ENCODE measurements at places on chromosomes 11 and 22.

DNA sequence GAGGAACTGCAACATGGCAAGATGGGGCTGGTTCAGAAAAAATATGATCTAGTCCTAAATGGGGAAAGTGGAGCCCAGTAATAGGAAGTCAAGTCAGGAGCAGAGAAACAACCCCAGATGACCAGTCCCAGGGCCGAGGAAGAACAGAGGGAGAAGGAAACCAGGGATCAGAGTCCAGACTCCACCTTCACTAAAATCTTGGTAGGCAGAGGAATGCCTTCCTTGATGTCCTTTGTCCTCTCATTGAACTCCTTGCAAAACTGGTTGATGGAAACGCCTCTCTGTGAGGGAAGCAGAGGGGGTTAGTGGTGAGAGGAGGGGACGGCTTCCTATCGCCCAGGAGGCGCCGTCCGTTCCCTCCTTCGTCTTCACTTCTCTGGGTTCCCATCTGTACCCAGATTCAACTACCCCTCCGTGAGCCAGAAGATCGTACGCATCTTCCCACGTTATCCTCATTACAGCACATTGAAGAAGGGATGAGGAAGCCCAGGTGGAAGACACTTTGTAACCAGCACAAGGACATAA lies 607 bp downstream of the MRPL11 start:
- DNase-seq = no peak

GRCh38 chr22:31789803-31790202 lies 36.0 kb downstream of the DEPDC5 start:
- DNase-seq = no peak

- no peak for DNase-seq
These were observed 13.1 kb upstream of the RPL3 start for GRCh38 chr22:39332441-39333064.

DNA sequence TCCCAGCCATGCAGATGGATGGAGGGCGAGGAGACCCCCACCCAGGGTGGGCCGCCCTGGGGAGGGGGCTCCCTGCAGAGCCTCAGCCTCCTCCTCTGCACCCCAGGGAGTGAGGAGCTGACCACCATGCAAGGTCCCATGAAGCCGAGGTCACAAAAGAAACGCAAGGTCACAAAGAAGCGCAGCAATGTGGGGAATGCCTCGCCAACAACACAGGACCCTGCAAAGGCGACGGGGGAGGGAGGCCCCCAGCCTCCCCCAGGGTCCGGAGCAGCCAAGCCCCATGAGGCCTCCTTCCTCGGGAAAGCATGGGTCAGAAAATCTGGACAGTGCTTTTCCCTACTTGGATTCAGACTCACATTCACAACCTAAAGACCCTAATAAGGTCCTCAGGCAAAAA lies 191.5 kb downstream of the BRD1 start:
- no peak for DNase-seq

DNA sequence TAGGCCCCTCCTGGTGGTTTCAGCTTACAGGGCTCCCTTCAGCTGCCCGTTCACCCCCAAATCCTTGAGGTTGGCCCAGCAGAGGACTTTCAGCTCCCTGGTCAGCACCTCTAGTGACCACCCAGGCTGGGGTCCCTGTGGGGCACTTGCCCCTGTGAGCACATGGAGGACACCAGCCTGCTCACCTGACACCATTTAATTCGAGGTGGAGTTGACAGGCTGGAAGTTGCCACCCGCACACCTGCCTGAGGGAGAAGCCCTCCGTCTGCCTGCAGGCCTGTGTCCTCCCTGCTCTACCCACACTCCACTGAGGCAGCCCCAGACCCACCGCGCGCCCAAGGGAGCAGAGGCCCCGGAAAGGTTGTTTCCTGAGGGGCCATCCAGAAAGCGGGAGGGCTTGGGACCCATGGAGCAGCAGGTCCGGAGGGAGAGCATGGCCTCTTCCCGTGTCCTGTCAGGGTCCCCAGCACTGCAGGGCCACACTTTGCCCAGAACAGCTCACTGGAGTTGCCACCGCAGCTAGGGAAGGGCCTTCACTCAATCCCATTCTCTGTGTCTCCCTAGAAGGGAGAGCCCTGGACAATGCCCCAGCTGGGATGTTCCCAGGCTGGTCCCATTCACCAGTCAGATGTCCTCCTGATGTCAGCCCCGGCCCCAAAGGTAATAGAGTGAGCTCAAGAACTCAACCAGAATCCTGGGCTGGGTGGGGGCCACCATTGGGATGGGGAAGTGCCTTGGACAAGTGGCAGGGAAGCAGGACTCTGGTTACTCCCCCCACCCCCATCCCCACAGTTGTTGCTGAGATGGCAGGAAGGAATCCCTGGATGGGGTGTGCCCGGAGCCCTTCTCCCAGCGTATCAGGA lies 82.4 kb downstream of the MED15 start:
- DNase-seq = no peak

GRCh38 chr11:32435152-32435480 lies 223 bp downstream of the WT1 start:
- DNase-seq = no peak

- DNase-seq = peak; percentile 15
These were observed 119.9 kb upstream of the TMEM45B start for GRCh38 chr11:129695571-129696308.

DNA sequence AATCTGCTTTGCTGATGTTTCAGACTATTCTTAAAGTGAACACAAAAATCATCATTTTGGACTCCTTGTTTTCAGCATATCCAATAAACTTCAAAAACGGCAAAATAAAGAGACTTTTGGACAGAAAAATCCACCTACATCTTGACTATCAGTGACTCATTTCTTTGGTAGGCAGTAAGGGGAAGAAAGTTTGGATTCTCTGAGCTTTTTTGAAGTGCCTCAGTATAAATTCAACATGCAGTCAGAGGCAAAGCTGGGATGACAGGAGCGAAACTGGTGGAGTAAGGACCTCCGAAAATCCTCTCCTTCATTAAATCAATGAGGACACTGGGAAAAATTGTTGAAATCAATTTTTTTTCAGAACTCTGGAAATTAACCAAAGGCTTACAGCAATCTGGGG lies 29.7 kb downstream of the EFCAB6 start:
- no peak for DNase-seq

GRCh38 chr11:36478700-36479329 lies 31.3 kb downstream of the TRAF6 start:
- DNase-seq = no peak

GRCh38 chr22:24428751-24429410 lies 1.5 kb downstream of the ADORA2A start:
- DNase-seq = no peak

DNA sequence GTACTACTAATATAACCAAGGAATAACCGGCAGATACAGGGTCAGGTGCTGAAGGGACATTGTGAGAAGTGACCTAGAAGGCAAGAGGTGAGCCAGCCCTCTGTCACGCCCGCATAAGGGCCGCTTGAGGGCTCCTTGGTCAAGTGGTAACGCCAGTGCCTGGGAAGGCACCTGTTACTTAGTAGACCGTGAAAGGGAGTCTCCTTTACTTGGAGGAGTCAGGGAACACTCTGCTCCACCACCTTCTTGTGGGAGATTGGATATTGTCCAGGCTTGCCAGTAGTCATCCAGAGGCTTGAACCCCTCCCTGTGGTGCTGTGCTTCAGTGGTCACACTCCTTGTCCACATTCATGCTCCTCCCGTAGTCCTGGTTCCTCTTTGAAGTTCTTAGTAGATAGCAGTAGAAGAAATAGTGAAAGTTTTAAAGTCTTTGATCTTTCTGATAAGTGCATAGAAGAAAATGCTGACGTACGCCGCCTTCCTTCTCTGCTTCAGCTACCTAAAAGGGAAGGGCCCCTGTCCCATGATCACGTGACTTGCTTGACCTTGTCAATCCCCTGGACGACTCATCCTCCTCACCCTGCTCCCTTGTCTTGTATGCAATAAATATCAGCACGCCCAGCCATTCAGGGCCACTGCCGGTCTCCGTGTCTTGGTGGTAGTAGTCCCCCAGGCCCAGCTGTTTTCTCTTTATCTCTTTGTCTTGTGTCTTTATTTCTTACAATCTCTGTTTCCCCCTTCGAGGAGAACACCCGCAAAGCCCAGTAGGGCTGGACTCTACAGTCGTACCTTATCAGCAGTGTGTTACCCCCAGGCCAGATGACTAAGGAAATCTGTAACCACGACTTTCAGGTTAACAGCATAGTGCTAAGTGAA lies 6.1 kb downstream of the NUP50 start:
- DNase-seq = no peak

DNA sequence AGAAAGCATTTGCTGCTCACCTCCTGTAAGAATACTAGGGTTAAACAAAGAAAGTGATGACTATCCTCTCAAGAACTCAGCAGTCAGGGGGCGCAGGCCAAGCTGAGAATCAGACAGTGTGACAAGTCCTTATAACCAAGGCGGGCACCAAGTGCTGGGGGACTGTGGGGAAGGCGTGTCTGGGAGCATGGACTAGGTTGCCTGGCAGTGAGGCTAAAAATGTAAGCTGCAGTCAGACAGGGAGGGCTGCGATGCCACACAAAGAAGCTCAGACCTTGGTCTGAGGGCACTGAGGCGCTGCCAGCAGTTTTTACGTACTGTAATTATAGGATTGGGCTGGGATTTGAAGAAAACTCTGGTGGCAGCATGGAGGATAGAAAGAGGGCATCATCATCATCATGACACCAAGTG lies 73.7 kb downstream of the FLI1 start:
- no peak for DNase-seq

GRCh38 chr22:22710719-22711531 lies 66.5 kb downstream of the GGTLC2 start:
- peak; percentile 76 for DNase-seq

GRCh38 chr11:116986521-116987105 lies 111.6 kb downstream of the SIK3 start:
- no peak for DNase-seq

DNA sequence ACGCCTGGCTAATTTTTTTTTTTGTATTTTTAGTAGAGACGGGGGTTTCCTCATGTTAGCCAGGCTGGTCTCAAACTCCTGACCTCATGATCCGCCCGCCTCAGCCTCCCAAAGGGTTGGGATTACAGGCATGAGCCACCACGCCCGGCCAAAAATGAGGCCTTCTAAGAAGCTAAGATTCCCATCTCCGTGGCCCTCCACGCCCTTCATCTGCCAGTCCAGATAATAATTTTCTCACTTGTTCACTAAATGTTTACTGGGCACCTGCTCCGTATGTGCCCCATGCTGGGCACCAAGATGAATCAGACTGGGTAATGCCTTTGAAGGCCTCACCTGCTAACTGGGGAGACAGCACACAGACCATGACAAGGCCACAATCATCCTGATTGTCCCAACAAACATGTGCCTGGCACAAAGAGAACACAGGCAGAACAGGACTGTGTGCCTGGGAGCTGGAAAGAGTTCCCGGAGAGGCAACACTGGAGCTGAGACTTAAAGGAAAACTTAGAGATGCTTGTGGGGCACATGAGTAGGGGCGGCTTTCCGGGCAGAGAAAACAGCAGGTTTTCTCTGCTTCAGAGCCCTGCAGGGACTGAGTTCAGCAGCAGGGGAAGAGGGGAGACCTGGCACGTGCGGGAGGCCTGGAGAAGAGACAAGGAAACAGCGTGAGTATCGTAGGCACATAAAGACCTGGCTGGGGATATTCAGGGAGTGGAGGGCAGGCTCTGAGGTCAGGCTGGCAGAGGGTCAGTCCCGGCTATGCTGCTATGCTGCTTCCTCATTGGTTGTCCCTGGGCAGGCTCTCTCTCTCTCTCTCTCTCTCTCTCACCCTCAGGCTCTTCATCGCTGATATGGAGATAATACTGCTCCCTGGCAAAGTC lies 2.4 kb downstream of the KIAA0930 start:
- DNase-seq = no peak

DNA sequence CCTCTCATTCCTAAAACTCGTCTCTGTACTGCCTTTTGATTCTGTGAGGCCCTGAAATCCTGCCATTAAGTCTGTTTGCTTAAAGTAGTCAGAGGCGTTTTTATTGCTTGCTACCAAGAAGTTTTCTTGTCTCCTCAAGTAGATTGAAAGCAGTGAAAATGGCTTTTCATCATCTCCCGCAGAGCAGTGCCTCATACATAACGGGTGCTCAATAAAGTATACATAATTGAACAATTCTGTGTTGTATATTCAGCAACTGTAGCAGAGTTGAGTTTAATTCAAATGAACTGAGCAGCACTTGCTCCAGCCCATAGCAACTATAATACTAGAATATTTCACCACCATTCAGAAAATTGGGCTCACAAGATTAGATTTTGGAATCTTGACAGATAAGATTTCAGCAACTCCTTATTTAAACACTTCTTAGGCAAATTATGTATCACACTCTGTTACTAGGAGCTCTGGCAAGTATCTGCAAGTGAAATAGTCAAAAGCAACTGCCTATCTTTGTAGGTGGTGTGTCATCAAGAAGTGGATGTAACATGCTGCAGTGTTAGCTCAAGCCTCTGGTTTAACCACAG lies 20.0 kb downstream of the FIBIN start:
- no peak for DNase-seq

GRCh38 chr11:116467823-116468222 lies 305.0 kb downstream of the BUD13 start:
- DNase-seq = no peak

DNA sequence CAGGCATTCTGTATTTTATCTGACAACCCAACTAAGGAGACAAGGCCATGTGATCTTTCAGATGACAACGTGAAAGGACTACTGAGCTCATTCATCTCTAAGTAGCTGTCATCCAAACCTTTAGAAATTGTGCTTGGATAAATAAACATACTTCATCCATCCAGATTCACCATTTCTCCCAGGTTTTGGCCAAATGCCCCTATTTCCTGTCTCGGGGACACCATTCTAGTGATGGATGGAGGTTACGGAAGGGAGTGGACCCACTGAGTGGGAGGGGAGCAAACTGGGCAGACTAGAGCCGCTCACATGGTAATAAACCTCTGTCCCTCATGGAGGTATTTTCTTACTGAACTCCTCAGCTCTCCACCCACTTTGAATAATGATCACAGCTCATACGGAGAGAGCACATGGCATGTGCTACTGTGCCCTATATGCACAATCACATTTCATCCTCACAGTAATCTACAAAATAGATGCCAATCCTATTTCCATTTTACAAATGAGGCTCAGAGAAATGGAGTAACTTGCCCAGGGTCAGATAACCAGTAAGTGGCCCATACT lies 114.4 kb downstream of the SLC1A2 start:
- DNase-seq = no peak

DNA sequence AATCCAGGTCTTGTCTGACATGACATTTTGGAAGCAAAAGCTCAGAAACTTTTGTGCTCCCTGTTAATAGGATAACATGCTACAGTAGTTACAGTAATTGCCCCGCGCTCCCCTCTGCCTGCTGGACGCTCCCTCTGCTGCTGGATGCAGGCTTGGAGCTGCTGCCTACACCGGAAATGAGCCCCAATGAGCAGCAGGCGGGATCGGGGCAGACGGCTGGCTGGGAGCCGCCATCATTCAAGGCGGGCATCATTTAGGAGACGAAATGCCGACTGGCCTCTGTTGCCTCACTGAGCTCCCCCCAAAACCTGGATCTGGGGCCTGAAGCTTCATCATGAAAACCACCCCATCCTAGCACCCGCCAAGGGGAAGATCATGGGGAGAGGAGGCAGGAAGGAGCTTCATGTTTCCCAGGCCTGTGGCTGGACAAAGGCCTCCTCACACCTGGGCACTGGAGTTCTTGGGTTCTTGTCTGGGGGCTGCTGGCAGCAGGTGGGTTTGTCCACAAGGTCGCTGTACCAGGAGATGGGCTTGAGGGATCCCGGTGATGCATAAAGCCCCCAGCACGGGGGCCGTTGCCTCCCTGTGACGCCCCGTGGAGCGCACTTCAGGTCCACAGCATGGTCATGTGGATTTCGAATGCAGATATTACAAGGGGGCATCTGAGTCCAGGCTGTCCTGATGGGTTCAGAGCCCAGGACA lies 664.3 kb downstream of the BRD1 start:
- no peak for DNase-seq

GRCh38 chr11:82701847-82702520 lies 31.7 kb downstream of the FAM181B start:
- no peak for DNase-seq
